ENCODE measurements at places on chromosomes 3 and 15. TPM values are rescaled to one million over a fixed set of nuclear protein-coding genes. Genes with fewer than 3 reads are reported as not detected.

Gene EXD1
- total RNA-seq: 0.37 TPM

Gene TERC
- 2.9 TPM for total RNA-seq

Gene LRRN1
- 1.2 TPM for total RNA-seq

Gene SERINC4
- total RNA-seq: not detected

Gene CCDC50
- total RNA-seq: 100 TPM

Gene PRR20G
- not detected for total RNA-seq

Gene DZIP3
- total RNA-seq: 10.1 TPM

Gene HHATL
- not detected for total RNA-seq

Gene SAMMSON
- total RNA-seq: not detected

Gene CPB1
- total RNA-seq: not detected

Gene GUCA1C
- not detected for total RNA-seq

Gene PPP1R2
- total RNA-seq: 68.6 TPM

Gene CD96
- not detected for total RNA-seq

Gene LTK
- total RNA-seq: 0.17 TPM

Gene SCG3
- not detected for total RNA-seq

Gene PLA2G4D
- not detected for total RNA-seq

Gene MUC13
- not detected for total RNA-seq

Gene CTXN2
- not detected for total RNA-seq

Gene CTXND1
- total RNA-seq: not detected

Gene CDAN1
- 9.5 TPM for total RNA-seq

Gene TUBGCP4
- 23.3 TPM for total RNA-seq

Gene POLQ
- total RNA-seq: 5.8 TPM

Gene TMEM202
- total RNA-seq: not detected

Gene RAB6B
- 1.1 TPM for total RNA-seq

Gene PLS1
- 7.3 TPM for total RNA-seq

Gene BHLHE40
- total RNA-seq: 27.9 TPM

Gene SPINT1
- 57.9 TPM for total RNA-seq

Gene ECE2
- total RNA-seq: not detected

Gene IL5RA
- total RNA-seq: not detected

Gene SLC9C1
- total RNA-seq: not detected

All from MCF 10A (cell line).